ENCODE measurements at places on chromosomes 11 and 22.
A peak's percentile ranks its signal among the peaks of the same experiment; 100 is the strongest.

DNA sequence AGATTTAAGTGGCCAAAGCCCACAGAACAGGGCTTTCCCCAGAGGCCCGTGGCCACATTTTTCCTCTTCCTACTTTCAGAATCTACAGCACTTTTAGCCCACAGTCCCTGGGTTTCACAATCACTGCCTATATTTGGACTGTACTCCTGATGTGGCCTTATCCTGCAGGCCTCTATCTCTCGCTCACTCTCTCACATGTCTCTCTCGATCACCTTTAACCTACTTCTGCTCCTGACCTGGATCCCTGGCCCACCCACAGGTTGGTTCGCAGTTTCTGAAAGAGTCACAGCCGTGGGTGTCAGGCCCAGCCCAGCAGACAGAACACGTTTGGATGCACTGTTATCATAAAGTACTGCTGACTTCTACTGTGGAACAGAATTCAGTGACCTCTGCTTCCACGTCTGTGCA is 55.5 kb downstream of the LARGE1 start:
- DNase-seq: no peak

DNA sequence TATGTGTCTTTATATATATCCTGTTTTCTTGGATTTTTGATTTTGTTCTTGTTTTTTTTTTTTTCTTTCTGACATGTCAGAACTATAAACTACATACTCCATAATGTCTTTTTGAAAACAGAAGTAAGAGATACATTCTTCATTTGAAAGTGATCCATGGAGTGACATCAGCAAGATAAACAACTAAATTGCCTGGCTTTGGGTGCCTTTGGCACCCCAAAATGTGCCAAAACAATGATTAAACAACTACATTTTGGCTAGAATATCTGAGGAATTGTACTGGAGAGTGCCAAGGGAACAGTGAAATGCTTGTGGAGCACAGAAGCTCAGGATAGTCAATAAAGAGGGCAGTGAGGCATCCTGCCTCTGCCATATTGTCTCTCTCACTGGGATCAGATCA is 766.1 kb upstream of the ANO3 start:
- DNase-seq: no peak

GRCh38 chr11:108008656-108009496 is at the start of gene CUL5:
TSS of gene CUL5 (plus strand) at chr11:108008898. CDS start at chr11:108009349, 451 bp downstream.
- DNase-seq: peak; percentile 76

- no peak for DNase-seq
Measured at GRCh38 chr11:121152764-121153163, 51.7 kb downstream of the TECTA start.

- no peak for DNase-seq
Measured at GRCh38 chr11:108965306-108966001, 300.6 kb downstream of the DDX10 start.

GRCh38 chr22:26892166-26893041 is 235.0 kb downstream of the MIAT start:
- no peak for DNase-seq

- DNase-seq: no peak
Measured at GRCh38 chr11:83611600-83611999, 325.4 kb upstream of the CCDC90B start.

DNA sequence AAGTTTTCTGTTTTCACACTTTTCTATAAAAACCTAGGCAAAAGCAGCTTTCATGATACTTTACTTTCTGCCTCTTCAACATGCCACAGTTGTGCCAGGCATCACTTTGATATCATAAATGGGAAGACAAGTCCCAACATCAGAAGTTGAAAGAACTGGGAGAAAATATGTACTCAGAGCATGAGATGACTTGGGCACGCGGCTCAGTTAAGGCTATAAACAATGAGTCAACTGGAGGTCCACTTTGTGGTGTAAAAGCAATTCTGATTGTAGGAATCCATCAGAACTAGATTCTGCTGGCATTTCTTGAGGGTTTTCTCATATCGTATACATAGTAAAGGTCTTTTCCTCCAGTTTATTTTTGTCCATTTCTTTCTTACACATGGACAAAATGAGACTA is 109.7 kb upstream of the USP47 start:
- no peak for DNase-seq

DNA sequence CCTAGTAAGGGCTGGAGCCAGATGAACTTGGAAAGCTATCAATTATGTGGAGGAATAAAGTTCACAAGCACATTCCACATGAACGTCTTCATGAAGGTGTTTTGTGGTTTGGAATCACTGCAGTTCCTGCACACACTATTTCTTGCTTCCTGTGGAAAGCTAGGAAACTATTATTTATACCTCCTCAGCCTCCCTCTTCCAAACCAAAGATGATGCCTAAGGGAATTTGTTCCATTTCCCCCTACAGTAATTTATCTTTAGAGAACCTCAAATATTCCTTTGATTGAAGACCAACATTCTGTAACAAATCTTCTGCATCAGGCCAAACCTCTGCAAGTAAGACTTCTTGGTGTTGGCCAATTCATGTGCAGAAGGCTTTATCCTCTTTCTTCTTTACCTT is 115.8 kb upstream of the ARHGAP20 start:
- no peak for DNase-seq

GRCh38 chr11:131488238-131488637 is 117.8 kb downstream of the NTM start:
- DNase-seq: no peak

GRCh38 chr11:110858547-110858921 is 146.3 kb upstream of the ARHGAP20 start:
- no peak for DNase-seq

DNA sequence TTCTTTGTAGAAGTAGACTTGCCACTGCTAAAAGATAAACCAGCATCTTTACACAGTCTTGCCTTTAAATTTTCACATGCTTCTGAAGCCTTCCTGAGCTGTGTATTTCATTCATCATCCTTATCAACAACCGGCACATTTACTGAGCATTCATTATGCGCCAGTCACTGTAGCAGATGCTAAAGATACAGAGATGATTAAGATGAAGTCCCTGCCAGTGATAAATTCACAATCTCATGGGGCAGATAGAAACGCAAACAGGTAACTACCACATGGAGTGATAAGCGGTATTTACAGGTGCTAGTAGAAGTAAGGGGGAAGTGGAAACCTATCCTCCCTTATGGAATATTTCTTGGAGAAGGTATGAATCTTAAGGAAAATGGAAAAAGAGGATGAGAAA is 67.2 kb downstream of the PRCP start:
- no peak for DNase-seq

GRCh38 chr11:1358286-1358685 is 31.4 kb upstream of the BRSK2 start:
- no peak for DNase-seq

DNA sequence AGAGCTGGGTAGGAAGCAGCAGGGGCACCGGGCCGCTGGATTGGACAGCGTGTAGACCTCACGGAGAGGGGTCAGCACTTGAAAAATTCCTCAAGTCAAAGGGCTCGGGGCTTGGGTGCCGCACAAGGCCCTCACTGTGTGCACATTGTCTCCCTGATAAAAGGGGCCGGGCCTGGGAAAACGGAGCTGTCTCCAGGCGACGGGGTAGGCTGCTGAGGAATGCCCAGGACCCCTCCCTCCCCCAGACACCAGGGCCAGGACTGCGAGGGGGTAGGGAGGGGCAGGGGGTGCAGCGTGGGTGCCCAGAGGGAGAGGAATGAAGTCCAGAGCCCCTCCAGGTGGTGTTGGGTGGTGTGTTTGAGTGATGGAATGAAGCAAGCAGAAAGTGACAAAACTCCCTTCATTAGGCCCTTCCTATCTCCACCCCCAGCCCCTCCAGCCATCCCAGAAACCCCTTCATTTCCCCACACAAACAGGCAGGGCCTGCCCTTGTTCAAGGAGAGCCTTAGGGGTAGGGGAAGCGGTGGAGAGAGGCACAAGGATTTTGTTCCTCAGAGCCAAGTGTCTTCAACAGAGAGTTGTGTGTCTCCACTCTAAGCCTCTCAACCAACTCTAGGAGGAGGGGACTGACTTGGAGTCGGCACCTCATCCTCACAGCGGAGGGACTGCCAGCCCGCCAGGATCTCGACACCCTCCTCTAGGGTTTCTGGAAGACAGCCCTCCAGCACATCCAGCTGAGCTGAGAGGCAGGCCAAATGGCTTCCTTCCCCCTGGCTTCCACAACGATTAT is 63.9 kb downstream of the SYN3 start:
- no peak for DNase-seq

DNA sequence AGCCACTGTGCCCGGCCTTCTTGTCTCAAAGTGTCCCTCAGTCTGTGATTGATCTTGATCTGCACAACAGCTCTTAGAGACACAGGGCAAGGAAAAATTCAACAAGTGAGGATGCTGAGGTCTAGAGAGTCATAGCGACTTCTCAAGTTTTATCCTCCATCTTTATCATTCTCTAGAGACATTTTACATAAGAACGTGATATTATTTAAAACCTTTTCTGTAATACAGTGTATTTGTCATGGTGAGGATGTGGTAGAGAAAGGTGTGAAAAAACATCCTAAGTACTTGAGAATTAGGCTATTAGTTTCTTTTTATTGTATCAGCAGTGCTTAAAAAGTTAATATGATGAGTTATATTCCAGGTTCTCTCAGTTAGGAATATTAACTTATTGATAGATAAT is 50.2 kb downstream of the EMSY start:
- DNase-seq: no peak

- no peak for DNase-seq
Measured at GRCh38 chr11:111641339-111642015, 39.2 kb downstream of the SIK2 start.

DNA sequence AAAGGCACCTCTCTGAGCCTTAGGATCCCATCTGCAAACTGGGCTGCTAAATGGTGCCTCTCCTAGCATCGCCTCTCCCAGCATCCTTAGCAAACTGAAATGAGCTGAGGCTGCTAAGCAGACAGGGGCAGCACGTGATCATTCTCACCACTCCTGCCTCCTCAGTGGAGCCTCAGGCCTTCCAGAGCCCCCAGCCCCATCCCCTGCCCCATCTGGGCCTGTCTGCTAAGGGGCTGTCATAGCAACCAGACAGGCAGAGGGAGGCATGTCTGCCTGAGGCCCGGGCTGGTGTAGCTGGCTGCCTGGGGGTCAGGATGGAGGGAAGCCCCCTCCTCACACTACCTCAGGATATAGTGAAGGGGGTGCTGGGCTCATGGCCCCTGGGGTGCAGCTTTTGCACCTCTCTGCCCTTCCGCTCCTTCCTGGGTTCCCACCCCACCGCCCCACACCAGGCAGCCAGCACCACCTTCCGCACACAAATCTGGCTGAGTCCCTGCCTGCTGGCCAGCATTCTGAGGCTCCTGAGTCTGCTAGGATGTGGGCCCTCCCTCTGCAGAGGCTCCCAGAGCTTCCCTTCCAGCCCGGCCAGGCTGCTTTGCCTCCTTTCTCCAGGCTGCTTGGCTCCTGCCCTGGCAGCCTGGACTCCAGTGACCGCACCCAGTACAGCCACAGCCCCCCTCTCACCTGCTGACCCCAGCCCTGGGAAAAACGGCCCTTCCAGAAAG is 47.5 kb upstream of the TTLL12 start:
- DNase-seq: no peak

GRCh38 chr11:10294290-10294953 is 403 bp upstream of the SBF2 start:
- DNase-seq: no peak

- no peak for DNase-seq
Measured at GRCh38 chr11:34201129-34201528, 95.7 kb downstream of the NAT10 start.

DNA sequence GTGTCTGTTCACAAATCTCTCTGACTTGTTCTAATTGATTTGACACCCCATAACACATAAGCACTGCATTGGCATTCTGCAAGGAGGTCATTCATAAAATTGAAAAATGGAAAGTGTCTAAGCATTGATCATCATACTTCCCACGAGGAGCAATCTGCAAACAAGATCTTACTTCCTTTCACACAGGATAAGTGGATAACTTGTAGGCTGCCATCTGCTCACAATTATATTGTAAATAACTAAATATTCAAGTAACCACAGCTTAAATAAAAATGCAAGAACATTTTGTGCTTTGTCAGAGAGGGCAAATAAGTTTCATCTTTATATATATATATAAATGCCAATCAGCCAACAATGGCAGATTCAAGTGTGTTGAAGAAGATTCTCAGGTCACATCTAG is 264.8 kb upstream of the ZC3H12C start:
- no peak for DNase-seq

- no peak for DNase-seq
Measured at GRCh38 chr11:71140206-71140919, 112.0 kb downstream of the SHANK2 start.

DNA sequence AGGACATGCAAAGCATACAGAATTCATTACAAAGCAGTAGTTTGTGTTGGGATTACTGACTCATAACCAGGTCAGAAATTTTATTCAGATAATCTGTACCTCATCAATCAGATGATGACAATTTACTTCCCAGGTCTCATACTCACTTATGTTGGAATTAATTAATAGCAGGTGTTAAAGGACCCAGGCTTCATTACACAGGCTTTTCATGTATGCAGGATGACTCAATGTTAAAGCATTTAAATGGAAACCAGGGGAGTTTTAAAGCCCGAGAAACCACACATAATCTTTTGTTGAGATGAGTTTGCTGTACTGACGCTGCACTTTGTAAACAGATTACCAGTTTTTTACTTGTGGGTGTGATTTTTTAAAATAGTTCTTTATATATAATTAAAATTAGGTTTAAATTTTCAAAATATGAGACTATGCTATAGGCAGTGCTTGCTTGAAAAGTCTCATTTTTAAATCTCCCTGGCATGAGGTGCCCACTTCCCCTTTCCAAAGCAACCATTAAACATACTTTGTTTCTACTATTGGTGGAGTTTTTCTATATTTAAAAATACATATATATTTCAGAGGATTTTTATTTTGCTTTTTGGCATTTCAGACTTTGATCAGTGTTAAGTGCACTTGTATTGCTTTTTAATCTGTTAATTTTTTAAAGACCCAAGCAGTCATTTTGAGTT is 41.0 kb downstream of the CEP57 start:
- DNase-seq: no peak

- no peak for DNase-seq
Measured at GRCh38 chr22:19679522-19680101, 34.7 kb upstream of the SEPTIN5 start.

DNA sequence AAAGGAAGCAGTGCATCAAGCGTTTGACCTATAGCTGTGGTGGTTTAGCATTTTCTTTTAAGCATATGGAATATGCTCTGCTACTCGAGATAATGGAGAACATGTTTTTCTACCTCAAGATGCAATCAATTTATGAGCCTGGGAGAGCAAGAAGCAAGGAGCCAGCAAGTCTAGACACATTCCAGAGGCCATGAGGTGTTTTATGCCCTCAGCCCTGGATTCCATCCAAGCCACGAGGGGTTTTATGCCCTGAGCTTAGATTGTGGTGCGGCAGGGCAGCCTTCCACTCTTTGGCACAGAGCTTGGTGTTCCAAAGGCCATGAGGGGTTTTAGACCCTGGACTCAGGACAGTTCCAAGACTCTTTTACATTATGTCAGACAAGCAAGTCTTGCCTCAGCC is 11.7 kb upstream of the DNAJB13 start:
- DNase-seq: no peak

GRCh38 chr11:58659910-58660570 is 37.6 kb downstream of the CNTF start:
- DNase-seq: no peak

GRCh38 chr11:81886406-81887075 is 847.1 kb downstream of the FAM181B start:
- no peak for DNase-seq

- DNase-seq: no peak
Measured at GRCh38 chr22:19912271-19912999, 29.1 kb upstream of the COMT start.

GRCh38 chr11:13126430-13126829 is 117.3 kb downstream of the RASSF10 start:
- DNase-seq: no peak

All from Panc1 (cell line).